T-helper 17 cell (primary cell): ENCODE measurements at places on chromosomes 13 and 19.
A peak's percentile ranks its signal among the peaks of the same experiment; 100 is the strongest.

DNA sequence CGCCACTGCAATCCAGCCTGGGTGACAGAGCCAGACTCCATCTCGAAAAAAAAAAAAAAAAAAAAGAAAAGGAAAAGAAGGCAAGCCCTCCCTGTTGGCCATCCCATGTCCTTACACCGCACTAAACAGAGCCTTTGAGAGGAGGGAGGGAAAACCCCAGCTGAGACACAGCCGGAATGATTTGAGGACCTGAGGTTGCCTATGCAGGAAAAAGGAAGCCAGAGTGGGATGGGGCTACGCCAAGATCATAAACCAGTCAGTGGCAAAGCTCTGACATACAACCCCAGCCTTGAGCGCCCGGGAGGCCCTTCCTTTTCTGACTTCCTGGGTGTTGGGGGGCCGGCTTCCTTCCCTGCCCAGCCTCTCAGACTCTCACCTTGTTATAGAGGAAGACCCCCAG is 12.5 kb upstream of the CHERP start:
- peak overlapping the region; percentile 21 for H3K27ac ChIP-seq
- DNase-seq: no peak
- peaks cover 4% of the 10 kb centered on the region for H3K4me1 ChIP-seq
- no peaks in the 10 kb centered on the region for H3K27me3 ChIP-seq
- no peak overlapping the region for H3K4me3 ChIP-seq

- H3K4me3 ChIP-seq: no peak overlapping the region
- H3K27ac ChIP-seq: no peak overlapping the region
- H3K36me3 ChIP-seq: no peaks in the 10 kb centered on the region
These were observed 35.0 kb upstream of the ADGRE5 start for GRCh38 chr19:14346279-14346678.

GRCh38 chr13:73421310-73421912 is 362.6 kb downstream of the KLF5 start:
- H3K4me1 ChIP-seq: no peaks in the 10 kb centered on the region
- H3K4me3 ChIP-seq: no peak overlapping the region
- no peak for DNase-seq
- H3K36me3 ChIP-seq: no peaks in the 10 kb centered on the region
- no peak overlapping the region for H3K27ac ChIP-seq

DNA sequence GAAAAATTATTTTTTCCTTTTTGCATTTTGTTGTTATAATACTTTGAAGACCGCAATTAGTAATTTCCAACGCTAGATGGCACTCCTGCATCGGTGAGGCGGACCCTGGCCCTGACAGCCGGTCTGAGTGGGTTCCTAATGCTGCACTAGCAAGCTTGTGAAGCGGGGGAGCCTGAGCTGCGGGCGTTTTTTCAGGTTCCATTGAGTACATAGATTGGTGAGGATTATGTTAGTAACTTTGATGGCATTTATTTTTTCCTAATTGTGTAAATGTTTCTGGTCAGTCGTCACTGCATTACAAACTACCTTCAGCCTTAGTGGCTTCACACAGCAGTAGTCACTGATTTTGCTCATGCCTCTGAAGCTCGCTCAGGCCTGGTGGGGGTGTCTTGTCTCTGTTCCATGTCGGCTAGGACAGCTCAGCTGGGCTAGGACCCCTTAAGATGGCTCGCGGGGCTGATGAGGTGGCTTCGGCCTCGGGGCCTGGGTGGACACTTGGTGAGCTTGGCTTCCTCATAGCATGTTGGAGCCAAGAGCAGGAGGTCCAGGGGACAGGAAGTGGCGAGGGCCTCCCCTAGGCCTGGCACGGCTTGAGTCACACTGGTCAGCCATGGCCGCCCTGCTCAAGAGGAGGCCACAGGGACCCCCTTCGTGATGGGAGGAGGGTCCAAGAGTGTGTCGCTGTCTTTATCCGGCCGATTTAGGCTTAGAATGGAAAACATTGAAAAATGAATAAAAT is 25.0 kb downstream of the ERCC5 start:
- H3K27ac ChIP-seq: peak overlapping the region; percentile 74
- DNase-seq: peak; percentile 35
- no peaks in the 10 kb centered on the region for H3K27me3 ChIP-seq
- H3K4me3 ChIP-seq: peak overlapping the region; percentile 39

GRCh38 chr13:52650731-52651130 is 1.9 kb upstream of the SUGT1 start:
- DNase-seq: no peak
- no peaks in the 10 kb centered on the region for H3K36me3 ChIP-seq
- H3K4me1 ChIP-seq: peaks cover 6% of the 10 kb centered on the region
- H3K27me3 ChIP-seq: no peaks in the 10 kb centered on the region
- H3K4me3 ChIP-seq: peak overlapping the region; percentile 47

DNA sequence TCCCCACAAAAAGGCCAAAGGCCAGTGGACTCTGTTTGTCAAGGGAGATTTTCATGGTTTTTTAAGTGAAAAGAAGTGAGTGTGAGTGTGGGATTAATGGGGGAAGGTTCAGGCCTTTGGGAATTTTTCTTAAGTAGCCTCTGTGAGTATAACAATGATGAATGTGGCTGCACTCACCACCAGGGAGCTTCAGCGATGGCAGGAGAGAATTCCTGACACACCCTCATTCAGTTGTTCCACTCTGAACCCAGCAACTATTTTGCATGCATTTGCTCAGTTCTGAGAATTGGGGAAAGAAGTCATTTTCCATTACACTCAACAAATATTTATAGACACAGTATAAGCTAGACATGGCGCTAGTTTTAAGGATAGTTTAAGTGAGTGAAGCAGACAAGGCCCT is 117.9 kb downstream of the CCNA1 start:
- H3K4me3 ChIP-seq: no peak overlapping the region
- no peak overlapping the region for H3K27ac ChIP-seq
- DNase-seq: no peak
- no peaks in the 10 kb centered on the region for H3K4me1 ChIP-seq

- DNase-seq: no peak
- peaks cover 3% of the 10 kb centered on the region for H3K36me3 ChIP-seq
- peaks cover 9% of the 10 kb centered on the region for H3K27me3 ChIP-seq
- no peak overlapping the region for H3K4me3 ChIP-seq
These were observed 13.2 kb downstream of the ADGRE3 start for GRCh38 chr19:14661372-14661924.

DNA sequence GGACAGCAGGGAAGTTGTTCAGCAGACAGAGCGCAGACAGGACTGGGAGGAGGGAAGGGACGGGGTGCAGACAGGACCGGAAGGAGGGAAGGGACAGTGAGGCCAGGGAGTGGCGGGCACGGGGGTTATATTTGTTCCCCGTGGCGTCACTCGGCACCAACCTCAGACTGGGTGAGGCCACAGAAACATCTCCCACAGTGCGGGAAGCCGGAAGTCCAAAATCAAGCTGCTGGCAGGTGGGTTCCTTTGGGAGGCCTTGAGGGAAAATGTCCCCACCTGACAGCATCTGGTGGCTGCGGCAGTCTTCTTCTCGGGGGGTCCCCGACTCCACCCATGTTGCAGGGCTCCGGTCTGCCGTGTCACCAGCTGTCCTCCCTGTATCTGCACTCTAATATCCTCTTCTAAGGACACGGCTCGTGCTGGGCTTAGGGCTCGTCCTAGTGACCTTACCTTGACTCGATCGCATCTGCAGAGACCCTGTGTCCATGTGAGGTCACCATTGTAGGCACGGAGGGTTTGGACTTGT is 133.0 kb downstream of the STK24 start:
- no peak for DNase-seq
- no peaks in the 10 kb centered on the region for H3K36me3 ChIP-seq
- H3K27ac ChIP-seq: peak overlapping the region; percentile 88

- DNase-seq: no peak
- peaks cover 36% of the 10 kb centered on the region for H3K27me3 ChIP-seq
- H3K4me1 ChIP-seq: peaks cover 11% of the 10 kb centered on the region
These were observed 15.2 kb downstream of the SIGLEC7 start for GRCh38 chr19:51157265-51157664.

GRCh38 chr19:45472563-45473366 is 5.0 kb downstream of the FOSB start:
- H3K27me3 ChIP-seq: peaks cover 18% of the 10 kb centered on the region
- H3K4me3 ChIP-seq: peak overlapping the region; percentile 95
- DNase-seq: peak; percentile 43
- H3K27ac ChIP-seq: peak overlapping the region; percentile 97
- H3K4me1 ChIP-seq: peaks cover 48% of the 10 kb centered on the region

GRCh38 chr13:99078017-99078771 is 100.3 kb upstream of the DOCK9 start:
- H3K27me3 ChIP-seq: no peaks in the 10 kb centered on the region
- peak overlapping the region; percentile 72 for H3K4me3 ChIP-seq
- peak overlapping the region; percentile 96 for H3K27ac ChIP-seq
- H3K36me3 ChIP-seq: peaks cover 4% of the 10 kb centered on the region

GRCh38 chr13:47893527-47893926 is 107.5 kb downstream of the SUCLA2 start:
- no peak overlapping the region for H3K27ac ChIP-seq
- no peaks in the 10 kb centered on the region for H3K36me3 ChIP-seq
- no peak for DNase-seq
- H3K27me3 ChIP-seq: no peaks in the 10 kb centered on the region
- H3K4me3 ChIP-seq: no peak overlapping the region

GRCh38 chr13:105894697-105895096 is 640.8 kb downstream of the EFNB2 start:
- H3K4me3 ChIP-seq: no peak overlapping the region
- no peak for DNase-seq
- H3K27me3 ChIP-seq: no peaks in the 10 kb centered on the region
- H3K4me1 ChIP-seq: no peaks in the 10 kb centered on the region

DNA sequence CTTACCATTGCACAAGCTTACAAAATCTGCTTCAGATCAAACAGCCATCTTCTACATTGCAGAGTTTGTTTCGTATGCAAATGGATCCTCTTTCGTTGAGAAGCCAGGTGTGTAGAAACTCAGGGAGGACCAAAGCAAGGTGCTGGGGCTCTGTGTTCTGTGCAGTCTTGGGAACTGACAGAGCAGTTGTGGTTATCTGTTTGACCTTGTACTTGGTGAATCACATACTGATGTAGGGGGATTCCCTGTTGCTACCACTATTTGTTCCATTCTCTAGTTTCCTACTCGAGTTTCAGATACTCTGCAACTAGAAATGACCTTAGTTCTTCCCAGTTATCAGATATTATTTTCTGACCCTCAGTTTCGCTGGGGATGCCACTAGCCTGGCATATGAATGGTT is 95.2 kb upstream of the CLDN10 start:
- peaks cover 16% of the 10 kb centered on the region for H3K27me3 ChIP-seq
- H3K27ac ChIP-seq: no peak overlapping the region
- DNase-seq: no peak

GRCh38 chr19:4284176-4284958 is 5.3 kb downstream of the SHD start:
- H3K36me3 ChIP-seq: no peaks in the 10 kb centered on the region
- DNase-seq: no peak
- H3K4me1 ChIP-seq: peaks cover 4% of the 10 kb centered on the region
- no peak overlapping the region for H3K4me3 ChIP-seq

DNA sequence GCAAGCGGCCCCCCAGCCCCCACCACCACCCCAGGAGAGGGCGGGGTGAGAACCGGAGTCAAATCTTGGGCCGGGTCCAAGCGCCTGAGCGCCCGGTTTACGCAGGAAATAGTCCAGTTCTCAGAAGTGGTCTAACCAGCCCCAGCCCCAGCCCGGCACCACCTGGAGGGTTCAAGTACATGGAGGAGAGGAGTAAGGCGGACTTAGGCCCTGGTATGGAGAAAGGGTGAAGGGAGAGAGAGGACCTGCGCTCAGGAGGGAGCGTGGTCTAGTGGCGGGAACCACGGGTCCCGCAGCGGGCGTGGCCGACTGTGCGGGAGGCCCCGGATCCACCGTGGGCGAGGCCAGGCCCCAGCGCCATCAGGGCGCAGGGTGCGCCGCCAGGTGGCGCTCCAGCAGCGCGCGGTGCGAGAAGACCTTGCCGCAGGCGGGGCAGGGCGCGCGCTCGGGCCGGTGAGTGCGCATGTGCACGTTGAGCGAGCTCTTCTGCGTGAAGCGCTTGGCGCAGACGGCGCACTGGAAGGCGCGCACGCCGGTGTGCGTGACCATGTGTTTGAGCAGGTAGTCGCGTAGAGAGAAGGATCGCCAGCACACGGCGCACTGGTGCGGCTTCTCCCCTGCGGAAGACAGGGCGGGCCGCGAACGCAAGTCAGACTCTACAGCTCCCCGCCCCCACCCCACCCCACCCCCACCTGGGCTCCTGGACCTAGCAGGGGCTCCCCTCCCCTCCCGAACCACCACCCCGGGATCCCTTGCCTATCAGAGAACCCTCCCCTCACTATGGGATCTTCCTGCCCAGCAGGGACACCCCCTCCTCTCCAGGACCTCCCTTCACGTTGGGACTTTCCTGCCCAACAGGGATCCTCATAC is 2.1 kb upstream of the SLC27A5 start:
- H3K4me3 ChIP-seq: peak overlapping the region; percentile 84
- peak overlapping the region; percentile 60 for H3K27ac ChIP-seq
- peak; percentile 93 for DNase-seq
- no peaks in the 10 kb centered on the region for H3K27me3 ChIP-seq
- H3K4me1 ChIP-seq: peaks cover 25% of the 10 kb centered on the region
- H3K36me3 ChIP-seq: no peaks in the 10 kb centered on the region

GRCh38 chr19:1206864-1207450 is 1.4 kb downstream of the STK11 start:
- no peaks in the 10 kb centered on the region for H3K36me3 ChIP-seq
- no peaks in the 10 kb centered on the region for H3K27me3 ChIP-seq
- peaks cover 31% of the 10 kb centered on the region for H3K4me1 ChIP-seq
- peak overlapping the region; percentile 94 for H3K4me3 ChIP-seq
- peak overlapping the region; percentile 95 for H3K27ac ChIP-seq
- no peak for DNase-seq

DNA sequence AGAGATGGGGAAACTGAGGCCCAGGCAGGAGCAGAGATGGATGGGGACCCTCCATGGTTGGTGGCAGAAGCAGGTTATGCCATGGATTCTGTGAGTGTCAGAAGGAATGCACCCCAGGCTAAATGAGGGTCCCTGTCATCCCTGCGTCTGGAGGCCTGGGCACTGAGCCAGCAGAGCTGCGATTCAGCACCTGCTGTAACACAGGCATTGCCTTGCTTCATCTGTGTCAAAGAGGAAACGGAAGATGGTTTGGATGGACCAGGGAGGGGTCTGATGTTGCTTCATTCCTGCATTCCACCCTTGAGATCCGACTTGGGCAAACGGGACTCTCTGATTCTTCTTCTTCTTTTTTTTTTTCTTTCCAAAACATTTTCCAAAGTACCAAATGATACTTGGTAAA is 1.2 kb downstream of the C5AR1 start:
- peaks cover 2% of the 10 kb centered on the region for H3K36me3 ChIP-seq
- peaks cover 2% of the 10 kb centered on the region for H3K4me1 ChIP-seq
- H3K4me3 ChIP-seq: no peak overlapping the region
- H3K27ac ChIP-seq: peak overlapping the region; percentile 77
- no peak for DNase-seq

GRCh38 chr19:3801412-3802096 is 15.4 kb upstream of the MATK start:
- no peak overlapping the region for H3K27ac ChIP-seq
- H3K27me3 ChIP-seq: no peaks in the 10 kb centered on the region
- H3K4me3 ChIP-seq: peak overlapping the region; percentile 82
- no peak for DNase-seq
- H3K4me1 ChIP-seq: peaks cover 18% of the 10 kb centered on the region

DNA sequence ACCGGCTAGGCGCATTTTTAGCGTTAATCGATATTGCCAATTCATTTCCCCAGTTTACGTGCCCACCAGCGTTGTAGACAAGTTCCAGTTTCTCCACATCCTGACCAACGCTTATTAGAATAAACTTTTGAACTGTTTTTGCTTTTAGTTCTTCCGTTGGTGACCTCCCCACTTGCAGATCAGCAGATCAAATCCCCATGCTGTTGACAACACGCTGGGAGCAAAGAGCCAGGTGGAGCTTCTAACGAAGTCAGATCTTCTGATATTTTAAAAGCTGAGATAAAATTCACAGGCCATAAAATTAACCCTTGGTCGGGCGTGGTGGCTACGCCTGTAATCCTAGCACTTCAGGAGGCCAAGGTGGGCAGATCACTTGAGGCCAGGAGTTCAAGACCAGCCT is 21.2 kb downstream of the RCN3 start:
- H3K4me1 ChIP-seq: peaks cover 32% of the 10 kb centered on the region
- H3K36me3 ChIP-seq: no peaks in the 10 kb centered on the region
